ENCODE measurements at places on chromosomes 2 and 18.

- DNase-seq = no peak
These were observed 13.5 kb downstream of the CCDC121 start for GRCh38 chr2:27615316-27615715.

- DNase-seq = no peak
These were observed 44.2 kb downstream of the LRRFIP1 start for GRCh38 chr2:237671466-237672138.

- no peak for DNase-seq
These were observed 293.7 kb downstream of the DYSF start for GRCh38 chr2:71746946-71747501.

- no peak for DNase-seq
These were observed 35.0 kb downstream of the RTN4 start for GRCh38 chr2:55014962-55015939.
